ENCODE measurements at places on chromosomes 3 and 15.

DNA sequence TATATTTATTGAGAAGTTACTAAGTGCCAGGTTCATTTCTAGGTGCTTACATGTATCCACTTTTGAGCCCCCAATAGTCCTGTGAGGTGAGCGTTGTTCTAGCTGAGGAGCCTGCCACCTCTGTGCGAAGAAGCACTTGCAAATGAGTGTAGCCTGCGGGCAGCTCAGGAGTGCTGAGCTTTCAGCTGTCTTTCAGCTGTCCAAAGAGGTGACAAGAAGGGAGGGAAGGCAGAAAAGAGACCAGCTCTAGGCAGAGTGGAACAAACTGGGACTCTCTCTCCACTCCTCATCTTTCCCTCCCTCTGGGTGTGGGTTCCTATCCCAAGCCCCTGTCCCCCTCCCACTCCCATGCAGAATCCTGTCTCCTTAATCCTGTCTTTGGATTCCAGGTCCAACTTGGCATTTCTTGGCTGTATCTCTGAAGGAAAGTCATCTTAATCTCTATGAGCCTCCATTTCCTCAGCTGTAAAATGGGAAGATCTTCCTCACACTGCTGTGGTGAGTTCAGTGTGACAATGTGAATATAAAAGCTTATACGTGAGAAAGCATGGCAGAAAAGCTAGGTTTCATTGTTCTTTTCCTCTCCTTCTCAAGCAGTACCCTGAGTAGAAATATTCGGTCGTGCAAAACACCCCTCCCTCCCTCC is 6.7 kb upstream of the SRP14 start:
- no peak for DNase-seq

- no peak for DNase-seq
Observed at GRCh38 chr15:95567686-95568085, 762.8 kb upstream of the NR2F2 start.

GRCh38 chr15:44598892-44599291 is 61.9 kb downstream of the EIF3J start:
- no peak for DNase-seq

- no peak for DNase-seq
Observed at GRCh38 chr15:49182128-49182527, 12.1 kb downstream of the GALK2 start.

DNA sequence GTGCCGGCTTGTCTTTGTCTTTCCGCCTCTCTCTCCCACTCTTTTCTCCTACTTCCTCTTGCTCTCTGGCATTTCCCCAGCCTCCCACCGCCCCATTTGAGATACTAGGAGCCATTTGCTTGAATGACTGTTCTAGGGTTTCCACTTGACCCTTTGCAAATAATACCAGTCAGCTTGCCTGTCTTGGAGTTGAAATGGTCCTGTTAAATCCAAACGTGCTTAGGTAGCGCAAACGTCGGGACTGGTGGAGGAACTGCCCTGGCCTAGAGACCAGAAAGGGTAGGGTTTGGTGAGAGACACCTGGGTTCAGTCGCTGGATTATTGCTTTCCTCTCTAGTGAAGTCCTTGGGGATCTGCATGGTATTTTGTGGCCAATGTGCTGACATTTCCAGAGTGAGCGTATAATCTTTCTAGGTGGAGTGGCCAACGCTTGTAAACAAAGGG is 10.6 kb downstream of the ZIC1 start:
- no peak for DNase-seq

DNA sequence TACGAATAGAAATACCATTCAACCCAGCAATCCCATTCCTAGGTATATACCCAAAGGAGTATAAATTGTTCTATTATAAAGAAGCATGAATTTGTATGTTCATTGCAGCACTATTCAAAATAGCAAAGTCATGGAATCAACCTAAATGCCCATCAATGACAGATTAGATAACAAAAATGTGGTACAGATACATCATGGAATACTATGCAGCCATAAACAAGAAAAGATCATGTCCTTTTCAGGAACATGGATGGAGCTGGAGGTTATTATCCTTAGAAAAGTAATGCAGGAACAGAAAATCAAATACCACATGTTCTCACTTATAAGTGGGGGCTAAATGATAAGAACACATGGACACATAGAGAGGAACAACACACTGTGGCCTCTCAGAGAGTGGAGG is 571.9 kb downstream of the RBMS3 start:
- no peak for DNase-seq

- DNase-seq: no peak
Observed at GRCh38 chr3:130990282-130990681, 36.3 kb downstream of the ASTE1 start.

GRCh38 chr3:45241206-45241605 is 15.1 kb upstream of the TMEM158 start:
- no peak for DNase-seq

DNA sequence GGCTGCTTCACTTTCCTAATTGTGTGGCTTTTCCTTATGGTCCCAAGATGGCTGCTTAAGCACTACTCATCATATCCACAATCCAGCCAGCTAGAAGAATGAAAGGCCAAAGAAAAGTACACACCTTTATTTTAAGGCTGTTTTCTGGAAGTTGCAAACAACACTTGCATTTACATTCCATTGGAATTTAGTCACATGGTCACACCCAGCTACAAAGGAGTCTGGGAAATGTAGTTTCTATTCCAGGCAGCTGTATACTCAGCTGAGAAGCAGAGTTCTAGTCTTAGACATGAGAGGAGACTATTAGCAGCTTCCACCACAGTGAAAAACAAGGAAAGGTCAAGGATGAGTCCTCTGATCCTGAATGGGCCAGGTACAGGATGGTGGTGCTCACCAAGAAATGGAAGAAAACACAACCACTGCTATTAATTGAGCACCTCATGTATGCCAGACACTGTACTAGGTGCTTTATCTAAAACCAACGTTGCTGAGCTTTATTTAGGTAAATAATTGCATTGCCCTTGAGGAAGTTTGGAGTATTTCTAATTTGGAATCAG is 28.0 kb upstream of the ATG7 start:
- no peak for DNase-seq

- no peak for DNase-seq
Observed at GRCh38 chr3:182108371-182108770, 396.6 kb downstream of the SOX2 start.

DNA sequence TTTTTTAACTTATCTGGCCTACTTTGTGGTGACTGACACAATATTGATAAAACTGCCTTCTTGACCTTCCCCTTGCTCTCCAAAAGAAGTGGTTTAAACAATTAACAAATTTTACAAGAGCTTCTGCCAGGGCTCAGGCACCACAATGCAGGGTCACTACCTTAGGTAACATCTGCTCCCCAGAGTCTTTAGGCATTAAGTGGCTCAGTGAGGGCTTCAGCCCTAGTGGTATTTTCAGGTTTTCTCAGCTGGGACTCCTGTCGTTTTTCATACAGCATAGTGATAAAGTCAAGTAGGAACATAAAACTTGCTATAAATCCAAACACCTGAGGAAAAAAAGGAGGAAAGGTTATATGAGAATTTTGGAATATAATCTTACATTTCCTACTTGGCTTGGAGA is 18.9 kb downstream of the CMTM6 start:
- no peak for DNase-seq

- DNase-seq: no peak
Observed at GRCh38 chr3:157718800-157719199, 215.6 kb upstream of the VEPH1 start.

DNA sequence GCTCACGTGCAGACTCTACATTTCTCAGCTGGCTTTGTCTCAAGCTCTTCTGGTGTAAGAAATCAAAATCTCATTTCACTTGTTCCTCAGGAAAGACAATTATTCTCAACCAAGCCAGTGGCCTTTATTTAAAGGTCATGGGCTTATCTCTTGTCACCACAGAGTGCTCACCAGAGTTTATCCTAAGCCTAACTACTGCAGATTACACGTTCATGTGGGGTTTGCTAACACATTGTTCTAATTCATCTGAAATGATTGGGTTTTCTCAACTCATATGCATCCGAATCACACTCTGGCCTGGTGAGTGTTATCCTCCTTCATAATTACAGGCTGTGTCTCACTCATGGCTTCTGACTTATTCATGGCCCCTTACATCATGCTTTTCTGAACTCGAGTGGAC is 83.3 kb upstream of the TSC22D2 start:
- DNase-seq: no peak

- no peak for DNase-seq
Observed at GRCh38 chr3:185215873-185216606, 37.8 kb downstream of the EHHADH start.

DNA sequence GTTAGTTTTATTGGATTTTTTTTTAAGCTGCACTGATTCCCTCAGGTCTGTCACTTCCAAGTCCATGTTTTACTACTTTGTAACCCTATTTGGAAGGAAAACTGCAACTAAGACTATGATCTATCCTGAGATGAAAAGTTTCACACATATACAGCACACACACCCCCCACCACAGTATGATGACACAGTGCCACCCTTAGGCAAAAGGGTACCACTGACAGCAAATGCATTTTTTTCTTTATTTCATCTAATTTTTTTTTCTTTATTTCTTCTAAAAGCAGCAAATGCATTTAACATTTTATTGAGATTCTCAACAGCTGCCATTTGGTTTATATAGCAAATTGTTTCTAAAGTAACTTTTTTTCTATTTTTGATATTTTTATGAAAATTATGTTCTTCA is 21.2 kb downstream of the NGRN start:
- DNase-seq: peak; percentile 54
